Stimulated activated CD4-positive, alpha-beta T cell treated with anti-CD3 and anti-CD28 coated beads, TNF-alpha, amount 100 ng/mL, for 1 hour (primary cell): ENCODE measurements at places on chromosomes 6 and 20.

- DNase-seq: no peak
Measured at GRCh38 chr6:128394167-128394566, 126.2 kb downstream of the PTPRK start.

- no peak for DNase-seq
Measured at GRCh38 chr20:22070610-22071058, 365.2 kb downstream of the PAX1 start.

DNA sequence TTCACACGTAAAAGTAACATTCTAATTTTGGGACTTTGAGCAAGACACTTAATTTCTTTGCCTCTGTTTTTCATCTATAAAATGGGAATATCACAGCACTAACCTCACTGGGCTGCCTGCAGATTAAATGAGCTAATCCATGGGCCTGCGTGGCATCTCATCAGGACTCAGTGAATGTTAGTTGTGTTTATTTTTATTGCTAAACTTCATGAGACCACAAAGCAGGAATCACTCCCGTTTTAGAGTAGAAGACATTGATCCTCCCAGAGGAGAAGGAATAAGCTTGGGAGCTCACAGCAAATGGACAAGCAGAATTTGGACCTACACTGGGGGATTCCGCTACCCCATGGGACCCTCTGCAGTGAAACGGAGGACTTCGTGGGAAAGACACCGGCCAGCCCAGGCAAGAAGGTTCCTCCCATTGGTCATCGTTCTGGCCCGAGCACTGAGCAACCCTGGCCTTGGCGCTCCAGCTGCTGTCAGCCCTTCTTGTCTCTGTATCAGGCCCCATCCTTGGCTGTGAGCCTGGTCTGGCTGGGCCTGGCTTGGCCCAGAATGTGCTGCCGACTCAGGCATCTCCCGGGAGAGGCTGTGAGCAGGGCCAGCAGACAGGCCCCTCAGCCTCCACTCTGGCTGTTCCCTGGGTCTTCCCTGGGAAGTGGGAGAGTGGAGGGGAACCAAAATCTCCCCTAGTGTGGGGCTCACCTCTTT is 79.8 kb downstream of the NFATC2 start:
- no peak for DNase-seq

DNA sequence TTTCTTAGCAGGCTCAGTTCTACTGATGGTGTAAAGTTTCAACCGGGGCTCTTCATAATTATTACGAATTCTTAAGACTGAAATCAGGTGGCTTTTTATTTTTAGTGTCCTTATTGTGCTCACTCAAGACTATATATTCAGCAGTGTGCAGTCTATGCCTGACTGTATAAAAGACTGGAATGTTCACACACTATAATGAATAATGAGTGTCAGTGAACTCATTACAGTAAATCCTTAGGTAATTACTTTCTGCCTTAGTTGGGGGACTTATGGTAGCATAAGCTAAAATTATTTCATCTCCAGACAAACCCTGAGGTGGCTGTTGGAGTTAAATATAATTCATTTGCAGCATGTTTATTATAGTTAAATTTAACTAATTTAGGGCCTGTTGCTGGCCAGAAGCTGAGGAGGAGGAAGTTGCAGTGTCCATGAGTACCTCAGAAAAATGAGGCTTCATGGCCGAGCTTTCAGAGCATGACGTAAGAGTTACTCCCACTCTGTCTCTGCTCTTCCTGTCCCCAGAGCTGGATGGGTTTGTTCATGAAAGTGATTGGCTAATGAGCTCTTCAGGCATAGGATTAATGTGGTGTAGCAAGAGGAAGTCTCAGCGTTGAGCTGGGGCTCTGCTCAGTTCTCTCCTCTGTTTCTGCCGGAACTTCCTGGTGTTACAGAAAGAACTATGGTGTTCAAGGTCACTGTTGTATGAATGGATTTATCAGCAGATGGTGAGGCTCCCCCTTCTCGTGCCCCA is 335.7 kb downstream of the NRN1 start:
- DNase-seq: no peak

GRCh38 chr20:58141496-58141895 is 87.0 kb downstream of the ANKRD60 start:
- DNase-seq: no peak

DNA sequence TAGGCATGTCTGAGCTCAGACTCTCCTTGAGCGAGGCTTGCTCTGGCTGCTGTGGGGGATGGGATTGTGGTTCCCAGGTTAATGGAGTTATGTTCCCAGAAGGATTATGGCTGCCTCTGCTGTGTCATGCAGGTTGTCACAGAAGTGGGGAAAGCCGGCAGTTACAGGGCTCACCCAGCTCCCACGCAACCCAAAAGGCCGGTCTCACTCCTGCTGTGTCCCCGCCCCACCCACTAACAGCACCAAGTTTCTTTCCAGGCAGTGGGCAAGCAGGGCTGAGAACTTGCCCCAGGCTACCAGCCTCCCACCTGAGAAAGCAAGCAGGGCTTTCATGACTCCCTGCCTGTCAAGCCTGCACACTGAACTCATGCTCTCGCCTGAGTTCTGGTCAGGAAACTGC is 750.5 kb downstream of the FRK start:
- DNase-seq: no peak

- no peak for DNase-seq
Measured at GRCh38 chr6:166520905-166521834, 65.3 kb downstream of the RAMACL start.

GRCh38 chr6:159116343-159116742 is 52.9 kb upstream of the FNDC1 start:
- DNase-seq: no peak

DNA sequence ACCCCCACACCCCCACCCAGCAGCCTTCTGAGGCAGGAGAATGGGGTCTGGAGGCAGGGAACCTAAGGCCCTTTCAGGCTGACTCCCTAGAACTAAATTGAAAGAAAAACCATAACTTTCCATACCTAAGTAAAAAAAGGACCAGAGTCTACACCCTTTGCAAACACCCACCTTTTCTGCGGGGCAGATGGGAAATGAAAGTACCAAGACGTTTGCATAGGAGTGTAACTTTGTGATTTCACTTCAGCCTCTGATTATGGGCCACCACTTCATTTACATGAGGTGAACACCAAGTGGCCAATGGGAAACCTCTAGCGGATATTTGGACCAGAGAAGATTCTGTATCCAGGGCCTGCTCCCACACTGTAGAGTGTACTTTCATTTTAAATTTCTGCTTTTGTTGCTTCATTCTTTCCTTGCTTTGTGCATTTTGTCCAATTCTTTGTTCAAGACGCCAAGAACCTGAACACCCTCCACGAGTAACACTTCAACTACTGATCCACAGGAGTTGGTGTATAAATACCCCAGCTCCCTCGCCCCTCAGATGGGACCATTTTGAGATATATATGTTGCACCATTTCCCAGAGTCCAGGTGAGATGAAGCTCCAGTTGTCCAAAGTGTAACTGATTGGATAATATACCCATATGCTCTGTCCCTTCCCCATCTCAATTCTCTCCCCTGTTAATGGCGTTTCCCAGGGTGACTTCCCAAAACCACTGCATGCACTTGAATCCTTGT is 18.9 kb upstream of the SRSF6 start:
- no peak for DNase-seq

GRCh38 chr6:169936355-169936975 is 185.0 kb downstream of the ERMARD start:
- DNase-seq: no peak

DNA sequence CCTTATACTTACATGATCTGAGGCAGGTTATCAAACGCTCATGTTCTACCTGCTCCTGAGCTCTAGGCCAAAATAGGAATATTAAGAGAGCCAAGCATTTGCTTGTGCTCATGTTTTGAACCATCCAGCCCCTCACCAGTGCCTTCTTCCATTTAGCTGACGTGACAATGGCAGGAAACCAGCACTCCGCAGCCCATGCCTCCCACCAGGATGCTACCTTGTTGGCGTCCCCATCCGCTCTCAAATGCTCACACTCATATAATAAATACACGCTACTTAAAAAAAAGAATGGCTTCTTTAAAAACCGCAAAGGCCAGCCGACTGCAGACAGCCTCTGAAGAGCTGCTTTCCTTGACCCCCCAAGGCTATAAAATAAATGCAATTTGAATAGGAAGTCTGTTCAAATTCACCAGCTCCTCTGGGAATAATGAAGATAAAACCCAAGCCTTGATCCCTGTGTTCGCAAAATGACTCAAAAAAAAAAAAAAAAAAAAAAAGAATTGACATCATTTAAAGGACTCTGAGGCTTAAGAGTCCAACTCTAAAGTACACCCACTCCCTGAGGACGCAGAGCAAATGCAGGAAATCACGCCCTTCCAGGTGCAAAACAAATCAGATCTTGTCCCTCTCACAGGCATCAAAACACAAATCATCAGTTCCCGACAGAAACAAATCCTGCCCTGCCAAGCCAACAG is 29.0 kb downstream of the RNASET2 start:
- DNase-seq: no peak

GRCh38 chr6:146847426-146847825 is 248.7 kb downstream of the ADGB start:
- no peak for DNase-seq

DNA sequence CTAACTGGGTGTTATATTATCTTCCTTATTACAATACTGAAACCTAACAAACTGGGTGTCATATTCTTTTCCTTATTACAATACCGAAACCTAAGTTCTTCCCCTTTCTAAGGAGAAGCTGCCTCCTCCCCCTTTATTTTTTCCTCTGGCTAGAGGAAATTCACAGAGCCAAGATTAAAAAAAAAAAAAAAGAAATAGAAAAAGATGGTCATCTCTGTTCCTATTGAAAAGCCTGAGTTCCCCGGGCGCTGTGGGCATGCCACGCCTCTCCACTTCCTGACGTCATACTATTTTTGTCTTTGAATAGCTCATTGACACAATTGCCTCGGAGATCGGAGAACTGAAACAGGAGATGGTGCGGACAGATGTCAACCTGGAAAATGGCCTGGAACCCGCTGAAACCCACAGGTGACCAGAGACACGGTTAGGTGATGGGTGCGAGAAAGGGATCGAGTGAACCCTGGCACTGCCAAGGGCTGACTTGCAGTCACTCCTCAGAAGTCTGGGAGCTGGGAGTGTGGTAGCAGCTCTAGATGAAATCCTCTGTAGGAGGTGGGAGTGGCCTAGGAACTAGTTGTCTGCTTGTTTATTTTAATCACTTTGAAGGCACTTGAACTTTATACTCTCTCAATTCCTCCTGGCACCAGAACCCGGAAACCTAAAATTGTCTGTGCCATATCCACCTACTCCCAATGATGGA is 82.2 kb upstream of the NAA20 start:
- DNase-seq: no peak

DNA sequence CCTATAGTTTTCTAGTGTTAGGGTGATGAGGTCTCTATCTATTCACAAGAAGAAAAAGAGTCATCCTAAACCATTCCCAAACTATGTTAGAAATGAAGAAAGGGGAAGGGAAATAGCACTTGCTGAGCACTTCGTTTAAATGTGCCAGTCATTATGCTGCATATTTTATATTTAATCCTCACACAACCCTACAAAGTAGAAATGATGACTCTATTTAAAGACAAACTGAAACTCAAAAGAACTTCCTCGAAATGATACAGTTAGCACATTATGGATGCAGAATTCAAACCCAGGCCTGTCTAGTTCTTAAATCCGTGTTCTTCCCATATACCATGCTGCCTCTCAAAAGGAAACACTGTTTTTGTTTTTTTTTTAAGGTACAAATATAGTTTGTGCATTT is 174.6 kb downstream of the GMPR start:
- DNase-seq: no peak

- no peak for DNase-seq
Measured at GRCh38 chr6:134577998-134578397, 260.1 kb upstream of the SGK1 start.

DNA sequence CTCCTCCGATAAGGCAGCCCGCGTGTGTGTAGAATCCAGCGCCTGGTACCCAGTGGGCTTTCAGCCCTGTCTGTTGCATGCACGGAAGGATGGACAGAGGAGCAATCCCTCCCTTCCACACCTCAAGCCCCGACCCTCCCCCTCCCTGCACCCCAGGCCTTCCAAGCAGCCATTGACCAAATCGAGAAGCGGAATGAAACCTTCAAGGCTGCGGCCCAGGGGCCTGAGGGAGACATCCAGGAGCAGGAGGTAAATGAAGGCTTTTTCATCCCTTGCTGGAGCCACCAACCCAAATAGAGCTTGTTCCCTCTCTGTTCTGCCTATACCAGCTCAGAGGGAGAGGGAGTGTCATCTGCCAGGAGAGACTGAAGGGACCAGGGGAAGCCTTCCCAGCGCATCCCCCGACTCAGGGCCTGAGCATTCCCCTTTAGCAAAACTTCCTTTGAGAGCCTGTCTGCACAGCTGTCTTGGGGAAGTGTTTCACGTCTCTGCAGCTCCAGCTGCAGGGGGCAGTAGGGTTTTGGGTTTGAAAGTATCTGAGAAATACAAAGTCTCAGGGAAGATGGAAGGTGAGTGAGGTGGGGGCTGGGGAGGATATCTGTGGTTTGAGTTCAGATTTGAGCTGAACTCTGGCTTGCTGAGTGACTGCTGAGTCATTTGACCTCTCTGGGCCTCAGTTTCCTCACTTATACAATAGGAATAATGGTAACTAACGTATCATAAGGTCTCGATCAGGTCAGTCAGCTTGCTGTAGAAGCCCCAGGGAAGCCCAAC is 16.1 kb downstream of the FGD2 start:
- peak; percentile 53 for DNase-seq

- DNase-seq: no peak
Measured at GRCh38 chr6:44456070-44456965, 68.8 kb downstream of the CDC5L start.

GRCh38 chr20:31861135-31861384 is 9.3 kb downstream of the DUSP15 start:
- DNase-seq: no peak

- DNase-seq: no peak
Measured at GRCh38 chr20:32924781-32925180, 66.1 kb downstream of the EFCAB8 start.

DNA sequence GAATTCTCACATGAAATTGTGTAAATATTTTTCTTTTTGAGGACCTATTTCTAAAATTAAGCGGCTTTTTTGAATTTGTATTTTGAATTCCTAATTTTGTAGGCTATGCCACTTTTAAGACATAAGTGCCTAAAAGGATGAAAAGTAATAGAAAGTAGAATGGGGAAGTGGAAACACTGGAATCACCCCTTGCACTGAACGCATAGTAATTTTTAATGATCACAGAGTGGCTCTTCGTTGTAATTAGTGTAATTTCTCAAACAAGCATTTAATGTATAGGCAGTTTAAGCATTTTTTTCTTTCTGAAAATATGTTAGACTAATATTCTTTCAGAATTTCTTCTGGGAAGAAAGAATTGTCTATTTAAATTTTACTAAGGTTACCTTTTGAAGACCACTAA is 73.2 kb downstream of the ARID1B start:
- no peak for DNase-seq

DNA sequence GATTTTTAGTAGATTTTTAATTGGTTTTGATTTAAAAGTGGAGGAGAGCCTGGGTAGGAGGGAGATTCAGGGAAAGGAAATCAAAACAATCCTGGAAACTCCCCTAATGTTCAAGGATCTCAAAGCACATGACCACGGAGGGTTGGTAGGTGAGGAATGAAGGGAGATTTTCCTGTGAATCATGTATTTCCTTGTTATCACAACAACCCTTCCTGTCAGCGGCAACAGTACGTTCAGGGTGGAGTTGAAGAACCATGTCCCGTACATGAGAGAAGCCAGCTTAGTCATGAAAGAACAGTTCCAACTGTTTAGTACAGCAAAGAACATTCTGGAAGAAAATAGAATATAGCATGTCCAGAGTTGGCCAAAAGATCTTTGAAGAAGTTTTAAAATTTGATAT is 79.4 kb upstream of the SCAF8 start:
- DNase-seq: no peak
